ENCODE measurements at places on chromosomes 12 and 14.

- DNase-seq: no peak
Measured at GRCh38 chr12:94674835-94675234, 24.5 kb upstream of the TMCC3 start.

GRCh38 chr14:103576371-103577024, 13.7 kb downstream of the COA8 start:
- DNase-seq: no peak

DNA sequence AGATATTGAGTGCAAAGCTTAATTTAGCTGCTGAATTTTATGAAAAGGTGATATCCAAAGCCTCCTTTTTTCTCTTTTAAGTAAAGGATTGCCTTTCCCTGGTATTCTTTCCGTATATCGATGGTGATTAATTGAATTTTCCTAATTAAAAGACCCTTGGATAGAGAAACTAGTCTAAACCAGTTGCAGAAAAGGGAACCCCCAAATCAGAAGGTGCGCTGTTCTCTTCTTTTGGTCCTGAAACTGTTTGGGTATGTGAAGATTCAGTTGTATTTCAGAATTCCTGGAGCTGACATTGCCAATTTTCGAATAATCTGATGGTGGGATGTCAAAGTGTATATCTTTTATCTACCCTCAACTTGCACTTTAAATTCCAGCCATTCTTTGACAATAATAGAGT, 1.9 kb downstream of the GPHN start:
- no peak for DNase-seq

DNA sequence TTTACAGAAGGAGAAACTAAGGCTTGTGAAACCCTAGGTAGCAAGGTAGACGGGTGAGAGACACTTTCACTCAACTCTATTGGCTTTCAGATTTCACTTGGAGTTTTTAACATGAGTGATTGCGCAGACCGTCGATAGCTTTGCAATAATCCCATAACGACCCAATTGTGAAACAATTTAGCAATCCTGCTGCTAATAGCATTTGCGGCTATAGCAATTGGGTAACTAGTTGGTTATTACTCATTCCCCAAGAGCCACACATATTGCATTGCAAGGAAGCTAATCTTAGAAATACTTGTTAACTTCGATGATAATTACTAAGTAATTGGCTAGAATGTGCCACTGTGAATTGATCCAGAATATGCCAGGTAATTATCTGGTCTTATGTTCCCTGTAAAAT, 159.9 kb upstream of the NOS1 start:
- no peak for DNase-seq

All from HS-5 (cell line).